ENCODE measurements at places on chromosomes 1 and 21.

- no peaks in the 10 kb centered on the region for H3K4me1 ChIP-seq
- no peaks in the 10 kb centered on the region for H3K27me3 ChIP-seq
- no peaks in the 10 kb centered on the region for H3K36me3 ChIP-seq
- no peak for DNase-seq
Measured at GRCh38 chr1:75292013-75292412, 157.8 kb downstream of the LHX8 start.

DNA sequence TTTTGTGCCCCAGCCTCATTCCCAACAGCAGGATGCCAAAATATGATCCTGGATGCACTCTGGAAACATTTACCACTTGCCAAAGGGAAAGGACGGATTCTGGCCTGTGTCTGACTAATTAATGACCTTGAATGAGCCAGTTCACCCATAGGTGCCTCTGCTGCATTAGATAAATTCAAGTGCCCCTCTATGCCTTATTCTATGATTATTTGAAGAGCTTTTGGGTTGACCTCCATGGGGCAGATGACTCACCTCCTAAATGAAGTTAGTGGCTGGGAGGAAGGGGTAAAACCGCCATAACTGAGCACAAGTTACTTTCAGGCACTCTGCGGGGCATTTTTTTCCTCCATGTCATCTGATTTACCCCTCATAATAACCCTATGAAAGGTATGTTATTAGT, 98.1 kb downstream of the CLIC6 start:
- H3K27me3 ChIP-seq = no peaks in the 10 kb centered on the region
- no peak for DNase-seq
- no peak overlapping the region for H3K27ac ChIP-seq
- peaks cover 4% of the 10 kb centered on the region for H3K4me1 ChIP-seq
- H3K36me3 ChIP-seq = no peaks in the 10 kb centered on the region

GRCh38 chr1:15152318-15153183, 996 bp upstream of the TMEM51 start:
- DNase-seq = peak; percentile 91
- peak overlapping the region; percentile 80 for H3K4me3 ChIP-seq
- H3K4me1 ChIP-seq = peaks cover 19% of the 10 kb centered on the region
- 0 out of 2 replicates have a peak, but pooled peaks cover 3% of the 10 kb centered on the region for H3K27me3 ChIP-seq

GRCh38 chr1:72283022-72283306, 625 bp upstream of the NEGR1 start:
- H3K36me3 ChIP-seq = no peaks in the 10 kb centered on the region
- H3K4me3 ChIP-seq = peak overlapping the region; percentile 58
- H3K27ac ChIP-seq = peak overlapping the region; percentile 87
- H3K27me3 ChIP-seq = no peaks in the 10 kb centered on the region

- DNase-seq = no peak
- H3K36me3 ChIP-seq = no peaks in the 10 kb centered on the region
- no peak overlapping the region for H3K27ac ChIP-seq
- no peak overlapping the region for H3K4me3 ChIP-seq
- H3K27me3 ChIP-seq = no peaks in the 10 kb centered on the region
- H3K4me1 ChIP-seq = no peaks in the 10 kb centered on the region
Measured at GRCh38 chr1:20723537-20724363, 5.9 kb upstream of the KIF17 start.

DNA sequence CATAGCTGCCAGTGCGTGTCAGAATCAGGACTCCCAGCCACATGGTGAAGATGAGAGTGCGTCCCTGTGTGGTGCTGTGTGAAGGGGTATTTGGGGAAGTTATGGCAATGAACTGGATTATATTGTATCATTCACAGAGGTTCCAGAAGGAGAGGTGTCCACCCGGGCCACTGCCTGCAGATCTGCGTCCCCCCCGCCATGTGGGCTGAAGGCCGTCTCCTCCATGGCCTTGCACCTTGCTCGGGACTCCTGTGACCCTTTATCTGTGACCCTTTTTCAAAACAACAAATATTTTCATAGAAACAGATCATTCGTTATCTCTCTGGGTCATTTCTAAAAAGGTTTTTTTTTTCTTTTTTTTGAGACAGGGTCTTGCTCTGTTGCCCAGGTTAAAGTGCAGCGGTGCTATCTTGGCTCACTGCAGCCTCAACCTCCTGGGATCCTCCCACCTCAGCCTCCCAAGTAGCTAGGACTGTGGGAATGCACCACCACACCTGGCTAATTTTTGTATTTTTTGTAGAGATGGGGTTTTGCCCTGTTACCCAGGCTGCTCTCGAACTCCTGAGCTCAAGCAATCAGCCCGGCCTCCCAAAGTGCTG, 120.2 kb upstream of the ERRFI1 start:
- no peaks in the 10 kb centered on the region for H3K27me3 ChIP-seq
- 0 out of 2 replicates have a peak, but pooled peaks cover 3% of the 10 kb centered on the region for H3K4me1 ChIP-seq
- no peak for DNase-seq
- H3K4me3 ChIP-seq = no peak overlapping the region
- no peaks in the 10 kb centered on the region for H3K36me3 ChIP-seq

DNA sequence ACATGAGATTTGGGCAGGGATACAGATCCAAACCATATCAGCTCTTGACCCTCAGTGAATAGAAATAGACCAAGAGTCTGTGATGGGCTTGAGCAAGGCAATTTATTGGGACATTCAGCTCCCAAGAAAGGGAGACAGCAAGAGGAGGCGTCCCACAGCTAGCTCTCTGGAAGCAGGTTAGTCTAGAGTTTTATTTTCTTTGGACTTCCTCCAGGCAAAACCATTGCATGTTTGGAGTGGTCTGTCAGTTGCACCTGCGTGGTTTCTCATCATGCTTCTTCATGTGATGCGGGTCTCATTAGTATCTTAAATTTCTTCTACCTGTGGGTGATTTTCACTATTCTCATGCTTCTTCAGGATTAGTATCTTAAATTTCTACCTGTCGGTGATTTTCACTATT, 1530.6 kb downstream of the PLA2G4A start:
- H3K4me3 ChIP-seq = no peak overlapping the region
- H3K4me1 ChIP-seq = no peaks in the 10 kb centered on the region
- H3K36me3 ChIP-seq = no peaks in the 10 kb centered on the region
- DNase-seq = no peak
- no peak overlapping the region for H3K27ac ChIP-seq
- no peaks in the 10 kb centered on the region for H3K27me3 ChIP-seq

DNA sequence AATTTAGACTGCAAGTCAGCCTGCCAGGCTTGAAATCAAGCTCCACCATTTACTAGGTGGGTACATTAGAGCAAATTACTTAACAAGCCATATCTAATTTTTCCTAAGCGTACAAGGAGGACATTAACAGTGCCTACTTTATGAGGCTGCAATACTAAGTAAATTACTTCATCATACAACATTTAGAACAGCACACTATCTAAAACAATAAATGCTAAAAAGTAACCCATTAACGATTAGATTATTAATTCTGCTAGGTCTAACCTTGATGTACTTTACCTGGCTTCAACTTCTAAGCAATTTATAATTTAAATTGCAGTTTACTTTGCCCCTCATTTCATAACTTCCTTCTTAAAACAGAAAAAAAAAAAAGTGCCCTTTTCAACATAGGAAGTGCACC, 1155.6 kb upstream of the NCAM2 start:
- H3K36me3 ChIP-seq = no peaks in the 10 kb centered on the region
- no peak overlapping the region for H3K4me3 ChIP-seq
- no peaks in the 10 kb centered on the region for H3K4me1 ChIP-seq
- no peak overlapping the region for H3K27ac ChIP-seq
- H3K27me3 ChIP-seq = no peaks in the 10 kb centered on the region

DNA sequence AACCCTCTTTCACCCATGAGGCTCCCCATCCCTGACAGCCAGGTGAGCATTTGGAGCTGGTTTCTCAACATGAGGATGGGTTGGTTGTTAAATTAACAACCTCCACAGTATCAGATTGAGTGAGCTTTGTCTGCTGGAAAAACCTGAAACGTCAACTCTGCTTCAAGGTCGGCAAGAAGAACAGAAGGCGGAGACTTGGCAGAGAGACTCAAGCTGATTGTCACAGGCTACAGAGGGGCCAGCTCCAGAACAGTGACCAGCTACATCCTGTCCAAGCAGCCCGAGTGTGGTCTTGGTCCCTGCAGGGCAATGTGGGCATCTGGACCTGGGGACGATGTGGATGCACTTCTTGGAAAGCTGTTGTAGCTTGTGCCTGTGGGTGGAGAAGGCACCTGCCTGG, 36.6 kb upstream of the TMEM51 start:
- no peaks in the 10 kb centered on the region for H3K4me1 ChIP-seq
- H3K27me3 ChIP-seq = peaks cover 30% of the 10 kb centered on the region
- no peak for DNase-seq
- no peaks in the 10 kb centered on the region for H3K36me3 ChIP-seq

GRCh38 chr1:202034683-202035462, 24.5 kb downstream of the ELF3 start:
- peak overlapping the region; percentile 78 for H3K27ac ChIP-seq
- DNase-seq = peak; percentile 96
- H3K4me3 ChIP-seq = no peak overlapping the region
- no peaks in the 10 kb centered on the region for H3K36me3 ChIP-seq
- peaks cover 5% of the 10 kb centered on the region for H3K27me3 ChIP-seq

GRCh38 chr1:52281518-52281917, 84.5 kb downstream of the CC2D1B start:
- H3K27me3 ChIP-seq = no peaks in the 10 kb centered on the region
- H3K4me3 ChIP-seq = no peak overlapping the region
- H3K36me3 ChIP-seq = 0 out of 2 replicates have a peak, but pooled peaks cover 3% of the 10 kb centered on the region
- DNase-seq = peak; percentile 82
- H3K27ac ChIP-seq = no peak overlapping the region

- H3K27ac ChIP-seq = no peak overlapping the region
- no peaks in the 10 kb centered on the region for H3K36me3 ChIP-seq
- H3K4me3 ChIP-seq = no peak overlapping the region
- H3K4me1 ChIP-seq = no peaks in the 10 kb centered on the region
- H3K27me3 ChIP-seq = no peaks in the 10 kb centered on the region
- no peak for DNase-seq
Measured at GRCh38 chr1:248904437-248905216, 1.4 kb upstream of the PGBD2 start.

DNA sequence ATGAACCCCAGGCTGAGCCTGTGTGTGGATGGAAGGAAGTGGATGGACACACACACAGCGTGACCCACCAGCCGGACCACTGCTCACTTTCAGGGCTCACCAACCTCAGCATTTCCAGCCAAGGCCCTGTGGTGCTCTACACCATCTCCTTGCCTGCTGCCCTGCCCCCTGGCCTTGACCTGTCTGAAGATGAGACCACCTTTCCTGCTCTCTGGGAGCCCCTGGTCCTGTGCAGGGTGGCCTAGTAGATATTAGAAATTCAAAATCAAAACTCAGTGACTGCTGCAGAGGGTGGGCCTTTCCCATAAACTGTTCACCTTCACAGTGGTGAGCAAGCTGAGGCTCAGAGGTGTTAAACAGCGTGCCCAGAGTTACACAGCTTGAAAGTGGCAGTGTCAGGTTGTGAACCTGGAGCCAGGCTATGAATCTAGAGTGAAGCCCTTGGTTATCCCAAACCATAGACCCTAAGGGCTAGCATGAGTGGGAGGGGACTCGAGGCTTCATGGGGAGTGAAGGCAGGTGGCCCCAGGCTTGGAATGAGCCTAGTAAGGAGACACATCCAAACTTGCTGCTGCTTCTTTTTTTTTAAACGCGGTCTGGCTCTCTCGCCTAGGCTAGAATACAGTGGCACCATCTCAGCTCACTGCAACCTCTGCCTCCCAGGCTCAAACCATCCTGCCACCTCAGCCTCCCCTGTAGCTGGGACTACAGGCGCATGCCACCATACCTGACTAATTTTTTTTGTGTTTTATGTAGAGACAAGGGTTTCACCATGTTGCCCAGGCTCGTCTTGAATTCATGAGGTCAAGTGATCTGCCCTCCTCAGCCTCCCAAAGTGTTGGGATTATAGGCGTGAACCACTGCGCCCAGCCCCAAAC, 41.5 kb downstream of the MAN1C1 start:
- peaks cover 5% of the 10 kb centered on the region for H3K4me1 ChIP-seq
- H3K4me3 ChIP-seq = no peak overlapping the region
- no peaks in the 10 kb centered on the region for H3K27me3 ChIP-seq
- H3K36me3 ChIP-seq = no peaks in the 10 kb centered on the region
- DNase-seq = no peak

- H3K4me1 ChIP-seq = no peaks in the 10 kb centered on the region
- no peaks in the 10 kb centered on the region for H3K27me3 ChIP-seq
- H3K27ac ChIP-seq = no peak overlapping the region
- no peak for DNase-seq
- H3K36me3 ChIP-seq = no peaks in the 10 kb centered on the region
Measured at GRCh38 chr1:80579055-80579454, 1221.7 kb upstream of the ADGRL2 start.

DNA sequence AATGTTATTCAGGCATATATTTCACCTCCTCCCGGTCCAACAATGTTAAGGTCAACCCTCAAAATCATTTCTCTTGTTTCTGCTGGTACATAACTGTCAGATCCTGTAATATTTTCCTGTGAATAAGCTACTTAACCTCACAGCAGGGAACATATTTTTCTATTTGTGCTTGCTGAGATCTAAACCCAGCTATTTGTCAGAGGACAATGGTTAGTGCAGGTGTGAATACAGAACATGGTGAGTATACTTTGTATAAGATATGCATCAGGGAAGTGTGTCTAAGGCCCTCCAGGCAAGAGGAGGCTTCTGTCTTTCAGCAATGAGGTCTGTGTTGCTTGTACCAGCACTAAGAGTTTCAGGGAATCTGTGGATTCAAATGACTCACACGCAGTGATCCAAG, 970.6 kb downstream of the NCAM2 start:
- no peaks in the 10 kb centered on the region for H3K27me3 ChIP-seq
- H3K36me3 ChIP-seq = no peaks in the 10 kb centered on the region
- no peaks in the 10 kb centered on the region for H3K4me1 ChIP-seq

DNA sequence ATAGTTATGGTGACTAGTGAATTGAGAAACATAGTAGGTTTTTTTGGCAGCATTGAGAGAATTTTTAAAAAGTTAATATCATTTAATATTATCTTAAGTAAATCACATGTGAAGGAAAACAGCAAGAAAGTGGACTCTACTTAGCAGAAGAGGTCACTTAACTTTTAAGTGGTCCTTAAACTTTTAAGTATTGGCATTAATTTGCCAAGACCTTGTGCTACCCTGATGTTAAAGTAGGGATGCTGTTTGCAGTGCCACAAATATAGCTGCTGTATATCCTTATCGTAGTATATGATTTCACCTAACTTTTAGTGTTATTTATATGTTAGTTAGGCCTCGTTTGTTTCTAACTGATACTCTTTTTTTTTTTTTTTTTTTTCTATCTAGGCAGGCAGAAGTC, 40.2 kb downstream of the SMG7 start:
- no peak for DNase-seq

GRCh38 chr1:205827623-205828022, 14.6 kb upstream of the SLC41A1 start:
- no peak overlapping the region for H3K4me3 ChIP-seq
